ENCODE measurements at places on chromosomes 1 and 21.

DNA sequence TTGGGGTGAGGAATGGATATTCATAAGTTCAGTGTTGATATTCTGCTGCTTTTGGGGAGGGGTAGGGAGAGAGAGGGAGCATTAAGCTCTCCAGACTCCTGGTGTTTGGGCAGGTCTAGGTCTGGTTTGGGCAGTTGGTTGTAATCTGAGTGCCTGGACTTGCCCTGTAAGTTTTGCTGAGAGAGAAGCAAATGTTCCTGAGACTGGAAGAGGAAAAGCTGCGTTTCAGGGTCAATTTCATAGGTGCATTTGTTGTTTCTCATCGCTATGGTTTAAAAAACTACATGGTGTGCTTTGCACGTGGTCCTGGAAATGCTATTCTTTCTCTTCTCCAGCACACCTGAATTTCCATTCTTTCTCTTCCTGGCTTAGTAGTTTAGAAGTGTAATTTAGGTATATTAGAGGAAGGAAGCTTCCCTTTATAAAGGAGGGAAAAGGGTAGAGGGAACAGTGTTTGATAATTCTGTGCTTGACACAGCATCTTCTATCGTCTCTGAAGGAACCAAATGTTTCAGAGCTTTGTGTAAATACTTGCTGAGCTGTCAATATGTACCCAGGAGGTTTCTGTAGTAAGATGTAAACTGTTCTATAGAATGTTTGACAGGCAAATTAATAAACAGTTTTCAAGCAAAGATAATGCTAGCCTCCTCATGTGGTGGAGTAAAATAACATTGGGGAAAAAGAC is 6.3 kb downstream of the ARID1A start:
- no peak for DNase-seq

DNA sequence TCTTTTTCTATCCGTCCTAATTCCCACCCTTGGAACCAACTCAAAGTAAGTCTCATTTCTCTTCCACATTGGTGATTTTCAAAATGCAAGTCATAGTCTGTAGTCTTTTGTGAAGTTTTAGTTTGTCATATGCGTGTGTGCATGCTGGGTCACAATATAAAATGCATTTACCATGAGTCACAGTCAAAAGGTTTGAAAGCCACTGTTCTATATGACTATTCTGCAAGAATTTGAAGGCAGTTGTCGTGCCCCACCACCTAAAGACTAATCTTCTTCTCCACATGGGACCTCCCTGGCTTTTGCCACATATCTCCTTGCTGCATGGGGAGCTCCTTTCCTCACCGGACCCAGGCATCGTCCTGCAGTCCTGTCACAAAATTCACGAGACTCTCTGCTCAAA is 1.6 kb downstream of the STPG1 start:
- no peak for DNase-seq

- no peak for DNase-seq
Observed at GRCh38 chr1:203592730-203593129, 33.9 kb upstream of the ATP2B4 start.

- DNase-seq, result no peak
Observed at GRCh38 chr1:236013330-236013729, 51.6 kb downstream of the NID1 start.

DNA sequence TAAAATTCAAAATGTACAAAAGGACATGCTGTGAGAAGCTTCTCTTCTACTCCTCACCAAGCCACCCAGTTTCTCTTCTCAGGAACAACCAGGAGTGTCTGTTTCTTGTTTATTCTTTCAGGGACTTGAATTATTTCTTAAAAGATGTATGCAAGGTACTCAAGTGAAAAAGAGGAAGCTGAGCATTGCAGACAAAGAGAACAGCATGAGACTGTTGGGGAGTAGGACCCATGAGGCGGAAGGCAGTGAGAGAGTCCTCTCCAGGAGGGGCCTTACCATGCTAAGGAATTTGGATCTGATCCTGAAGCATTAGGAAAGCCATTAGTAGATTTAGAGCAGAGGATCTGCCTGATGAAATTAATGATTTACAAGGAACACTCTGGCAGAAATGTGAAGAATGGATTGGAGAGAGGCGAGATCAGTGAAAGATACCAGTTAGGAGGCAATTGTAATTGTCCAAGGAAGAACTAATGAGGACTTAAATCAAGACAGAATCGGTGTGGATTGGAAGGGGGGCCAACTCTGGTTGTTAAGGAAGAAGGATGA is 14.7 kb upstream of the SSX2IP start:
- no peak for DNase-seq

DNA sequence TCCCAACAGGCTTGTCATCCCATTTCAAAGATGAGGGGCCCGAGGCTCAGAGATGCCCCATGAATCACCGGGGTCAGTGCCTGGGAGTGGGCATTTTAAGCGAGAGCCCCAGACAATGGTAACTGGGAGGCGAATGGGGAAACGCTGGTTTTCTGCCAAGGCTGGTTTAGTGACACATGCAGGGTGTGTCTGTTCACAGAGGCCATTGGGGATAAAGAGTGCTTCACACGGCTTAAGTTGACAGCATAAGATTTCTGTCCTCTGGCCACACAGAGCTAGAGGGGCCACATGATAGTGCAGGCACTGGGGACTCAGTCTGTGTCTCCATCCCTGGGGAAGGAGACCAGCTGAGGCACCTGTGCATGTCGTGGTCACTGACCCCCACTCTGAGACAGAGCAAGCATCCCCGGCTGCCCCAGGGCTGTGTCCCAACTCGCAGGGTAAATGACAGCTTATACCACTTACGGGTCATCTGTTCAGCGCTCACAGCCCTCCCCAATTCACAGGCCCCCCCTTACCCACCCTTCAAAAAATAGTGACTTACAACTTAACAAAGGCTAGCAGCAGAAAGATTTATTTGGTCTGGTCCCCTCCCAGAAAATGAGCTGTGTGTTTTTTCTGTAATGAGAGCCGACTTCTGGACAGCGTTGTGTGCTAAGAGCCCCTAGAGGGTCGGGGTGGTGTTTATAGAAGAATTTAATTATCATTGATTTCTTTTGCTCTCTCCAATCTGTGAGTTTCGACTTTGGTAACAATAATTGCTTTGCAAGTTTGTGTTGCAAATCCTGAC is 34.9 kb upstream of the ARHGEF16 start:
- no peak for DNase-seq

DNA sequence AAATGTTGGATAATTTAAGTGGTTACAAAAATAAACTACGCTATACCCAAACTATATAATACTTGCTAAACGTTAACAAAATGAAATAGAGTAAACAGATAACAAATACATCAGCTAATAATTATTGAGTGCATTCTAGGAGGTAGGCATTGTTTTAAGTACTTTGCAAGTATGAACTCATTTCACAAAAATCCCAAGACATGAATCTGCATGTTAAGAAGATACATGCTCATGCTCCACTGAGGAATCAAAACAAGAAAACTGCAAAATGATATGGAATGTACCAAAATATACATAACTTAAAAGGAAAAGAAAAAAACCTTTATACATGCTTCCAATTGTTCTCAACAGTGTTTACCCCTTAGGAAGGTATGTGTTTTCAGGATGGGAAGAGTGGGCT is 2.5 kb downstream of the FRRS1 start:
- DNase-seq, result no peak

DNA sequence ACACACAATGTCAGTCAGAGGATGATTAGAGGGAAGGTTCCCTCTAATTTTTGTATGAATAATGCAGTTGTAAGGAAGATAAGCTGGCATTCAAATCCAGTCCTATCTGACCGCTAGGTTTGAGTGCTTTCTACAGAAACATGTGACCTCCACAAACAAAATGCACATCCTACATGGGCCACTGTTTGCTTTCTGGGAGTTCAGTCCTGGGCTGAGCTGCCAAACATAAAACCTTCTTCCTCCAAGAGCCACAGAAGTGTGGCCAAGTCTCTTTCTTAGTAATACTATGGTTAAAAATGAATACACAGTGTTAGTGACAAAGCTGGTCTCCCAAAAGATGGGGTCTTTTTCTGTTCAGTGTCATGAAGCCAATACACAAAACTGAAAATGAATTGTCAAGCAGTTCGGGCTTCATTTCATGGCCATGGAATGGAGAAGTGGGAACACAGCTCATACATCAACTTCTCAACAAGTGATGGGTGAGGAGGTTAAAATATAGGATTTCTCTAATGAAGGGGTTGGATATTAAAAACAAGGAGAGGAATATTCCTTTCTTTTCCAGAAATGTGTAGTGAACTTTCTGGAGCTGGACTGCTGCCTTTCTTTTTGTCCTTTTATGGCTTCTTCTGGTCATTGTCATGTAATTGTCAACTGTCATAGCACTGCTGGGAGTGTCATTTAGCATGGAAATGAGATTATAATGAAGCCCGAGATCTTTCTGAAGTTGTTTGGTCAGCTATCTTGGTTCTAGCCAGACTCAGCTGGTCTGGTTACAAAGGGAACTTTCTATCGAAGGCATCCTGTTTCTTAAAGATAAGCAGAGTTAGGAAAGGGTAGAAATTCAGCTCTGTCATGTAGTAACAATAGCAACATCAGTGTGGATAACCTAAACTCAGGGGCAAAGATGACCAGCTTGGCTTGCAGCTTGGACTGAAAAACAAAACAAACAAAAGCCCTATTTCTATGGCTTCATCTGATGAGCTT is 135.1 kb downstream of the CHD1L start:
- no peak for DNase-seq

- DNase-seq, result no peak
Observed at GRCh38 chr21:42039911-42040351, 29.8 kb upstream of the ZBTB21 start.

DNA sequence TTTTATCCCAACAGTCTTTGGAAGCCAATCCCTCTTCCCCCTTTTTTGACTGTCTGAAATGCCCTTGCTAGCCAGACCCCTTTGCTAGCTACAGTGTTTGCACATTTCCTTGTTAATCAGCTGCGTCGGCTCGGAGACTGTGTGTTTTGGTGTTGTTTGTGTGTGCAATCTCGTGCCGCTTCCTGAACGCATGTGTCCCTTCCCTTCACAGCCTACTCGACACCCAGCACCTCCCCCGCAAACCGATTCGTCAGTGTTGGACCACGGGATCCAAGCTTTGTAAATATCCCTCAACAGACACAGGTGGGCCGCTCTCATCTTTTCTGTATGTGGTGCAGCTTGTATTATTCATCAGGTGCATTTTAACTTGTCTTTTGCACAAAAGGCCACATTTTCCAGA is 298.7 kb downstream of the TM2D1 start:
- no peak for DNase-seq

DNA sequence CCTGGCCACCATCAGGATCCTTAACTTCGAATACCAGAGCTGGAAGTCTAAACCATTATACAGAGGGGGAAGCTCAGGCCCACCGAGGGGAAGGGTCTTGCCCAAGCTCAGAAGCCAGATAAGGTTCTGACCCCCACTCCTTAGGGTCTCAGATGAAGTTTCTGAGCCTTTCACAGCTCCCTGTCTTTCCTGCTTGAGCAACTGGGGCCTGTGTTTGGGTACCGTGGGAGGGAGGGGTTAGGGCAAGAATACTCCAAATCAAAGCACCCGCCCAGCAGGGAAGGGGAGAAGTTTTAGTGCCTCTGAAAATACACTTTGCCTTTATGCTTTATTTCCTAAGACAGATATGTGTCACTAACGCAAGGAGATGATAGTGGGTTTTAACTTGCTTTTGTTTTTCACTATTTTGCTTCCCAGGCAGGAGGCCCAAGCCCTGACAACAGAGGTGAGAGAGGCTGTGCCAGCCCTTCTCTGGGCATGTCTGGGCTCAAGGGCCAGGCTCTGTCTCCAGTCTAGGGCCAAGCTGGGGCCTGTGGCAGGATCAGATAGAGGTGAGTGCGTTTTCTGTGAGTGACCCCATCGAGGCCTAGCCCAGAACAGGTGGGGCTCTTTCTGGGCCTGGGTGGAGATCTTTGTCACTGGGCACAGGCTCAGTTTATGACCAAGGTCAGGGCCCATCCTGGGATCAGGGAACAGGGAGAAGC is 20.5 kb upstream of the TENT5B start:
- DNase-seq, result no peak

GRCh38 chr1:227749916-227750710 is 14.9 kb downstream of the SNAP47 start:
- no peak for DNase-seq

DNA sequence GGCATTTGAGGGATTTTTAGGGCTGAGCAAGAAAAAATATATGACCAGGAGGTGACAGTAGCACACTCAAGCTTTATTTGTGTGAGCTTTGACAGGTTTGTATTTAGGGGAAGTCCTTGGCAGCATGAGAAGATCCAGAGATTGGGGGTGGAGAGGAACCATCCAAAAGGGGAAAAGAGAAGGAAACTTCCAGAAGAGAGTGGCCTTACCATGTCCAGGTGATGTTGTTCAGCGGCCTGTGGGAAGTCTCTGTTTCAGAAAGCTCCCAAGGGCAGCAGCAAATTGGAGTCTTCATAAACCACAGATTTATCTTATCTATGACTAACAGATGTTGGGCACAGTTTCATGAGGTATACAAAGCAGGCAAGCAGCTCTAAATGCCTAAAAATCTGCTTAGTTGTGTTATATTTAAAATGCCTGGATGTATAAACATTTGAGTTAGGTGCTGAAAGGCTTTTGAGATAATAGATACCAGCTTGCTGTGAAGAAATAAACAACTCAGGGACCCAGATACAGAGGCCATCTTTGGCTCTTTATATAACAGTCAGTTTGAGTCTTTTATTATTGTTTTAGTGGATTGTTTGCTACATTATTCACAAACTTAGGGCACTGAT is 21.2 kb upstream of the ADAR start:
- no peak for DNase-seq

GRCh38 chr1:233424779-233425178 is 97.3 kb downstream of the MAP3K21 start:
- no peak for DNase-seq

Data from stimulated activated CD4-positive, alpha-beta T cell treated with anti-CD3 and anti-CD28 coated beads, Interleukin-1b, Interleukin-23, amount 100 ng/mL, for 4 hours (primary cell).